ENCODE measurements at places on chromosomes 5 and 9.

- no peak for DNase-seq
These were observed 7.4 kb upstream of the AGGF1 start for GRCh38 chr5:77022511-77023417.

DNA sequence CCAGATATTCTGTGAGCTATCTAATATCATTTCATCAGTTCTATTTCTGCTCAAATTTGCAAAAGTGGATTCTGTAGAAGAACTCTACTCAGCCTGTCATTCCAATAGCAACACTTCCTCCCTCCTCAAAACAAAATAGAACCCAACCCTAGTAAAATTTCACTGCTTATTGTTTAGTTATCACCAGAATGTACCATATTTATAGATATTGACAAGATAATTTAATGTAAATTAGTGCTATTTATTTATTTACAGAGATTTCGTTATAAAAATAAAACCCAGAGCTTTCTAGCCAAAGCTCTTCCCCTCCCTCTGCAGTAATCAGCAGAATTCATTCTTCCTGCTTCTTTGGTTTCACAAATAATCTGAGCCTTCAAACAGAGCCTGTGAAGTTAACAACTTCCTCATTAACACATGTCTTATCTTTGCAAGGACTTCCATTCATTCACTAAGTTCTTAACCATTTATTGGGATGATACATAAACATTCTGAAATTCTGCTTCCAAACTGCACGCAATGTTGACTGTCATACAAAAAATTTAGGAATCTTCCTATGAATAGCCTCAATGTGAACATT, 73.7 kb upstream of the PJA2 start:
- DNase-seq: no peak

- peak; percentile 62 for DNase-seq
These were observed 13.0 kb downstream of the SUSD3 start for GRCh38 chr9:93071464-93071863.

DNA sequence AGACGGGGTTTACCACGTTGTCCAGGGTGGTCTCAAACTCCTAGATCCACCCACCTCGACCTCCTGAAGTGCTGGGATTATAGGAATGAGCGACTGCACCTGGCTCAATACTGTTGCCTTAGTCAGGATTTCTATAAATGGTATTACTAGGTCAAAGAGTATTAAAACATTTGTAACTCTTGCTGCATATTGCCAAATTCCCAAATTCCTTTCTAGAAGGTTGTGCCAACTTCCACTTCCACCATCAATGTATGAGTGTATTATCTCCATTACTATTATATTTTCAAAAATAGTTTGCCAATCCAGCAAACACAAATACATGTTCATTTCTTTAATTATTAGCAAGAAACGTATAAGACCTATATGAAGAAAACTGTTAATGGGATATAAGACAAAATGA, 10.6 kb downstream of the PTGR1 start:
- no peak for DNase-seq

- DNase-seq: no peak
These were observed 1.2 kb upstream of the SLC1A3 start for GRCh38 chr5:36605241-36605640.

Data from DMS53 (cell line).